Thoracic aorta (tissue), 2 donors: ENCODE measurements at places on chromosomes 1 and 21.

GRCh38 chr21:46307625-46308024, 16.0 kb downstream of the C21orf58 start:
- DNase-seq = no peak

DNA sequence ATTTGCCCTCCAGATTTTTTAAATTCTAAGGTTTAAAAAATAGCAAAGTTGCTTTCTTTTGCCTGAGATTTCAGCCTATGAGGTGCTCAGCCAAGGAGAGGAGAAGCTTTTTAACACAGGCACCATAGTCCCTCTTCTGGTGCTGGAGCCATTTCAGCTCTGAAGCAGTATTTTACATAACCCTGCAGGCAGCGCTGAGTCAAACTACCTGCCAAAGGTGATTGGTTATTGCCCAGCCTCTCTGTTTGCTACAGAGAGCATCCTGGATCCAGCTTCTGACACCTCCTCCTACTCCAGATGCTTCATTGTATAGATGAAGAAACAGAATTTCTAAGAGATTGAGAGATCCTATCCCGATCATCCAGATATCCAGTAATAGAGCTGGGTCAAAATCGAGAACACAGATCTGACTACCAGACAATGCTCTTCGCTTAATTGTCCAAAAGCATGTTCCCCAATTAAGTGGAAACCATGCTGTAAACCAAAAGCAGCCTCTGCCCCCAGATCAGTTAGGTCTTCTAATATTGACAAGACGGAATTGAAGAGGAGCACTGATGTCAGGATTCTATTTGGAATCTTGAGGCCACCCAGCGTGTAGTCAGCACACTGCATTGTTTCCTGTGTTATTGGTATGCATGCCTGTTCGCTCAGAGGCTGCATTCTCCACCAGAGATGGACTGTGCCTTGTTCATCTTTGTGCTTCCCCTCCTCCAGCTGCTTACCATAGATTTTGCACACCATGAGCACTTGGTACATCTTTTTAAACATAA, 22.1 kb downstream of the RGS8 start:
- DNase-seq = no peak

DNA sequence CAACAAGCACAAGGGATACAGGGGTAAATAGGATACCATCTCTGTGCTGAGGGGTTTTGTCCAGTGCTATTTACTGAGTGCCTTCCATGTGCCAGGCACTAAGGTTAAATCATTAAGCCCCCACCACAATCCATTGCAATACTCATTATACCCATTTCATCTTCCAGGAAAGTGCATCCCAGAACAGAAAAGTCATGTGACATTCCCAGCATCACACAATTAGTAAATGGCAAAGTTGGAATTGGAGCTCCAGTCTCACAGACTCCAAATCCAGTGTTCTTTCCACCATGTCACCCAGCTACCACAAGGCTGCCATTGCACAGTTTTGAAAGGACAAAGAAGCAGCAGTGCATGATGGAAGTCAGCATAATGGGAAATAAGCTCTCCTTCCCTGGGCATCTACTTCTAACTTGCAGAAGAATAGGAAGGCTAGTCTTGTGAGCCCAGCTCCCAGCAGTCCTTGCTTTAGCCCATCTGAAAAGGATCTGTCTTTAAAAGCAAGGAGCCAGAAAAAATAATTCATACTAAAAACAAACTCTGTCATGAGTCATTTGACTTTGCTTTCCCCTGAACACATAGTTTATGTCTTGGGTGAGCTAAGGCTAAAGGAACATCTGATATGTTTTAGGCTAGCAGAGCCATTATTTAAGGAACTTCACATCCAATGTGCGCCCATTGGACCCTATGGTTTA, 111.4 kb upstream of the HOOK1 start:
- DNase-seq = no peak

- DNase-seq = no peak
Observed at GRCh38 chr1:242240077-242240476, 241.2 kb upstream of the MAP1LC3C start.

GRCh38 chr1:236515443-236515958, 8.3 kb upstream of the LGALS8 start:
- DNase-seq = no peak

- no peak for DNase-seq
Observed at GRCh38 chr1:21594501-21594900, 74.7 kb downstream of the RAP1GAP start.

DNA sequence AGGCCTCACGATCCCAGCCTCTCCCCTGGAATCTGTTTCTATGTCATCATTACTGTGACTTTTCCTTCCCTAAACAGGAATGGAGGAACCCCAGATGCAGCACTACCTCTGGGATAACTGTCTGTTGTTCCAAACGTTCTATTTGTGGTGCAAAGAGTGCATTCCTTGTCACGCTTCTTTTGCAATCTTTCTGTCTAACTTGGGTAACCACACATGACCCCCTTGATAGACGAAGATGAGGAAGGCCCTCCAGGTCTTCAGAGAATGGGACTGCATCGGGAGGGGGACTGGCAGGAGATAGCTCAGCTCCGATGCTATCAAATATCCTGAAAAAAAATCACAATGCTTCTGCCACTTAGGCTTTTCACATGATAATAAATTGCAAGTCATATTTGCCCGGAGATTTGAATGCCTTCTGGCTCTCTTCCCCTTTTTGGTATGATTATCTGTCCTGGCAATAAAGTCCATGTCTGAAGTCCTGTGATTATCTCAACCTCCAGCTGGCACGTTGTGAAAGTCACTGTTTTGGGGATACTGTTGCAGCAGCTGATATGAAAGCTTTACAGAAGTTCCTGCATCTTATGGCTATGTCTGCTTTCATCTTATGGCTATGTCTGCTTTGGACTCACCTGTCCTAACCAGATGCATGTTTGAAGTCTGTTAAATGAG, 148.7 kb upstream of the LMO4 start:
- DNase-seq = no peak

- no peak for DNase-seq
Observed at GRCh38 chr1:3012456-3013291, 8.6 kb upstream of the ACTRT2 start.

- DNase-seq = peak; percentile 33
Observed at GRCh38 chr1:155005076-155006011, 2.7 kb downstream of the ZBTB7B start.

- no peak for DNase-seq
Observed at GRCh38 chr1:64343823-64344190, 126.1 kb upstream of the CACHD1 start.

GRCh38 chr1:161199506-161200139, 769 bp upstream of the ADAMTS4 start:
- no peak for DNase-seq

DNA sequence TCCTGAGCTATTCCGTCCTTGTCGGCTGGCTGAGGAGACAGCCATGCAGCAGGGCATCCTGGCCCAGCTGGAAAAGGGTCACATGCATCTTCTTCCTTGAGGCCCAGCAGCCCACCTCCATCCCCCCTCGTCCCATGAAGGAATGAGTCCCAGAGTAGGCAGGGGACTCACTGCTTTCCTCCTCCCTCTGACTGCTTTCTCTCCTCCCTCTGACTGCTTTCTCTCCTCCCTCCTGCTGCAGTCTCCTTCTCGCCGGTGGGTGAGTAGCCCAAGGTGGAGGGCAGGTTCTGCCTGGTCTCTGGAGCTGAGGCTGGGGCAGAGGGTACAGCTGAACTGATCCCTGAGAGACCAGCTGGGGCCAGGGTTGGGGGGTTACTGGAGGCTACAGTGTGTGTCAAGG, 13.5 kb downstream of the NTRK1 start:
- no peak for DNase-seq

GRCh38 chr1:227883073-227883520, 64.6 kb downstream of the WNT9A start:
- DNase-seq = no peak

- no peak for DNase-seq
Observed at GRCh38 chr1:25615172-25615541, 1.4 kb upstream of the MAN1C1 start.

DNA sequence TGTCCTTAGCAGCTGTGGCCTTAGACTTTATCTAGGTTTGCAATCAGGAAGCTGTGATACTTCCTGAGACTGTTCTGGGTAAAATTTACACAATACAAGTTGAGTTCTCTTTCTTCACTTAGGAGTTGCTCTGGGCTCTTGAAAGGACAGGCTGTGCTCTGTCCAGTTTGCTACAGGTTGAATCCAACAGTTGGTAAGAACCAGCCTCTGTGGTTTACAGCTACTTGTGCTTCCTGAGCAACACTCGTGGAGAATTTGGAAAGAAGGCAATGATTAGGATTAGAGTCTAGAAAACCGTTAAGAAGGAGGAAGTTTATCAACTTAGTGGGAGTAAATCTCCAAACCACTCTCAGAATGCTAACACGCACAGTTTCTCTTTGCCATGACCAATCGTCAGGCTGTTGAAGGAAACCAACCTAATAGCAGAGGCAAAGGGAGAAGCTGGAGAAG, 26.8 kb downstream of the GFI1 start:
- no peak for DNase-seq

GRCh38 chr1:103256490-103256889, 148.2 kb upstream of the COL11A1 start:
- DNase-seq = no peak
